ENCODE measurements at places on chromosomes 1 and 21. TPM values are rescaled to one million over a fixed set of nuclear protein-coding genes. Genes with fewer than 3 reads are reported as not detected.

Gene APCS
- total RNA-seq = not detected

Gene HSPB7
- 19.4 TPM for total RNA-seq

Gene HSPG2
- 179 TPM for total RNA-seq

GRCh38 chr1:25504706-25505595 is 38.5 kb upstream of the LDLRAP1 start:
- H3K27ac ChIP-seq = no peak overlapping the region
- no peaks in the 10 kb centered on the region for H3K36me3 ChIP-seq
- no peaks in the 10 kb centered on the region for H3K27me3 ChIP-seq

Gene FAM72A
- total RNA-seq = 2.0 TPM

Gene NRIP1
- total RNA-seq = 30.9 TPM

Gene RORC
- 8.1 TPM for total RNA-seq

DNA sequence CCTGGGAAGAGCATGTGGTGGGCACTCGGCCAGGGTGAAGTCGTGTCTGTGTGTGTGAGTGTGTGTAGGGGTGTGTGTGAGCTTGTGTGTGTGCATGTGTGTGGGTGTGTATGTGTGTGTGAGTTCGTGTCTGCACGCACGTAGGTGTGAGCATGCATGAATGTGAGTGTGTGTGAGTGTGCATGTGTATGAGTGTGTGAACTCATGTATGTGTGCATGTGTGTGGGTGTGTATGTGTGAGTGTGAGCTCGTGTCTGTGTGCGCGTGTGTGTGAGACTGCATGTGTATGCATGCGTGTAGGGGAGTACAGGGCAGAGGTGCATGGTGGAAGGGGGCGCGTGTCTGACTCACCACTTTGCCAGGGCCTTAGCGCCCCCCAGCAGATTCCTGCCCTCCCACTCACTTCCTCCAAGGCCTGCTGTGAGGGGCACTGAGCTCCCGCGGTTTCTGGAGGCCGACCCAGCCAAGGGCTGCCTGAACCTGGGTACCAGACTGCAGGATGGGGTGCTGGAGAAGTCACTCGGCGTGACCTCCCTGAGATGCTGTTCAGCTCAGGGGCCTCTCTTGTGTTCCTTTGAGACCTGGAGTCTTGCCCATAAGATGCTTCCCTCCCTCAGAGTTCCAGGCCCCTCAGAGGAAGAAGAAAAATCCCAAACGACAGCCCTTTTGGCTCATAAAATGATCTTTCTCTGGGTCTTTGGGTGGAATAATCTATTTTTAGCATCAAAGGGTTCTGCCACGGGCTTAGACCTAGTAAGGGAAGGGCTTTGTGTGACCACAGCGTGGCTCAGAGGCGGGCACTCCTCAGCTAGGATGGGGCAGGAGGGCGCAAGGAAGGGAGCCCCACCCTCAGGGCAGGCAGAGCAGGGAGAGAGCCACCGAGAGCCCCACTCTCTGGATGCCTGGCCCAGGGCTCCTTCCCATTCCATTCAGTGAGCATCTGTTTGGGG is 41.1 kb upstream of the RUNX3 start:
- no peak overlapping the region for H3K27ac ChIP-seq
- H3K27me3 ChIP-seq = no peaks in the 10 kb centered on the region

DNA sequence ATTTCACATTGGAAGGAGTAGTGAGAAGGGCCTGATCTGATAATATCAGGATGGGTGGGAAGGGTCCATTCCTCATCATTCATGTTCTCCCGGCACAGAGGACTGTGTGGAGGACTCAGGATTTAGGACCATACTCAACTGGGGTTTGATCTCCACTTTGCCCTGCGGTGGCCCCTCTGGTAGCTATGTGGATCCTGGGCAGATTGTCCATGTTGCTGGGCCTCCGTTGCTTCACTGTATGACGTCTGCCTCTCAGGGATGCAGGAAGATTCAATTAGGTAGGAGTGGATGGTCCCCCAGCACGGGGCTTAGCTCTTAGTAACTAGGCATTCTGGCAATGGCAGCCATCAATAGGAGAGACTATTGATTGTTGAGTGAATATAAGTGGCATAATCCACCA is 2.3 kb downstream of the ETS2 start:
- peak overlapping the region; percentile 94 for H3K4me3 ChIP-seq
- DNase-seq = no peak
- peak overlapping the region; percentile 96 for H3K27ac ChIP-seq
- peaks cover 30% of the 10 kb centered on the region for H3K36me3 ChIP-seq
- H3K4me1 ChIP-seq = peaks cover 39% of the 10 kb centered on the region

DNA sequence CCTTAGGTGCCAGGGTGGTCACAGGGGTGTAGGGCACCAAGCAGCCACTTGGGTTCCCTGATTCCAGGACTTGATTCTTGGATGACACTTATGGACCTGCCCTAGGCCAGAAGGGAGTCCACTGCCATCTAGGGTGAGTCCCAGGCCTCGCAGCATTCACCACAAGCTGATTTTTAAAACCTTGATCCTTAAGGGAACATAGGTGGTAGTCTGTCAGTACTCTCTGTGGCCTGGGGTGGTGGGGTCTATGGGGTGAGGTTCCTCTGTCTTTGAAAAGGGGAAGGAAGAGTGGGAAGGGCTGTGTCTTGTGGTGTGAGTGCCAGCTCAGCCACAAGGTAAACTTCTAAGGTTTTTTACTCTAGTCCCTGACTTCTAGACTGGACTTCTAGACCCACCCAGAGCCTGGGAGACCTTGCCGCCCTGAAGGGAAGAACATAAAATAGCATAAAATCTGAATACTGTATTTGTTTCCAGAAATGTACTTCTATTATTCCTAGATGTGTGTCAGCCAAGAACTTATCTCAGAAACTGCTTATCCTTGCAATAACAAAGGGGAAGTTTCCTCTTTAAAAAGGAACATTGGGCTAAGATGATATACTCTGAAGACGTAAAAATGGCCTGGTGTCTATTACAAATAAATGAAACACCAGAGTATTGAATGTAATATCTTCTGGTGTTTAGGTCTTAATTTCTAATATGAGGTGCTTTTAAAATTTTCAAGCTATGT is 757.3 kb downstream of the LTN1 start:
- H3K4me1 ChIP-seq = peaks cover 9% of the 10 kb centered on the region
- H3K27ac ChIP-seq = no peak overlapping the region
- no peaks in the 10 kb centered on the region for H3K36me3 ChIP-seq

- H3K27ac ChIP-seq = no peak overlapping the region
- no peak overlapping the region for H3K4me3 ChIP-seq
- H3K27me3 ChIP-seq = no peaks in the 10 kb centered on the region
- no peak for DNase-seq
- no peaks in the 10 kb centered on the region for H3K4me1 ChIP-seq
- H3K36me3 ChIP-seq = no peaks in the 10 kb centered on the region
These were observed 8.7 kb upstream of the SLC25A24 start for GRCh38 chr1:108208724-108209446.

Measured in vagina (tissue), 2 donors.